ENCODE measurements at places on chromosomes 11 and 22. TPM values are rescaled to one million over a fixed set of nuclear protein-coding genes. Genes with fewer than 3 reads are reported as not detected.
A peak's percentile ranks its signal among the peaks of the same experiment; 100 is the strongest.

DNA sequence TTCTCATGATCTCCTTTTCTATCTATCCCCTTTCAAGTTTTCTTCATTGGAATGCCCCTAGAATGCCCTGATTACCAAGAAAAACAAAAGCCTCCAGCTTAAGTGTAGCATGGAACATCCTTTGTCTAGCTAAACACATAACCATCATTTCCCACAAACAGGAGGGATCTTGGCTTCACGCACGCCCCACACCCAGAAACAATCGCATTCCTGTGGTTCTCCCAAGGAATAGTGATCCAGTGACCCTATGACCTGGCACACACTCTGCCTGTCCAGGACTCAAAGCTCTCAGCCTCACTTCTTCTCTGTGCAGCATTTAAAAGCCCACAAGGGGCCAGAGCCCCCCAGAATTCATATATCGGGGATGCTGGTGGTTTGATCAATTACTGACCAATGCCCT lies 9.3 kb upstream of the POU2AF1 start:
- no peak for DNase-seq

DNA sequence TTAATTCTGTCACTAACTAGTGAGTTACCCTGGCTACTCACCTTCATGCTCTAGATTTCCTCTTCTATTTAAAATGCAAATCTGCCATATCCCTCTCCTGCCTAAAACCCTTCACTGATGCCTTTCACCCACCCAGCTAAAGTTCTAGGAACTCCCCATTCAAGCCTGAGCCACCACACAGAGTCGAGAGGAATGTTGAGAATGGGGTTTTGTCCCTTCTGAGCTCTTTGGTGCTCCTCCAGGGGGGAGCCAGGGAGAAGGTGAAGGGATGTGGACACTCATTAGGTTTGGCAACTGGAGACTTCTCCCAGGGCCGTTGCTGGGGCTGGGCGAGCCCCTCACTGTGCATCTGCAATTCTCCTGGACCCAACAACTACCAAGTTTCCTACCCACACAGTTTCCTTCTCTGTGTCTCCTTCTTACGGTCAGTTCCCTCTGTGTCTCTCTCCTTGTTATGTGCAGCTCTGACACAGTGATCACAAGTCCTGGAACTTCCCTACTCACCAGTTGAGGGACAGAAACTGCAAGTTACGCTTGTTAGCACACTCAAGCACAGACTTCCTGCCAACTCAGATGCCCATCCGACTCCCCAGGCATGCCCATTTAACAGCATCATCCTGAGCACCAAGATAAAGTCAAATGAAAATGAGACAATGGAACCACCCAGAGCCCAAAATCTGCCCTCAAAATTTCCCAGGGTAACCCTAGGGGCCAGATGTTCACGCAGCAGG lies 6.5 kb upstream of the IL10RA start:
- peak; percentile 74 for DNase-seq

DNA sequence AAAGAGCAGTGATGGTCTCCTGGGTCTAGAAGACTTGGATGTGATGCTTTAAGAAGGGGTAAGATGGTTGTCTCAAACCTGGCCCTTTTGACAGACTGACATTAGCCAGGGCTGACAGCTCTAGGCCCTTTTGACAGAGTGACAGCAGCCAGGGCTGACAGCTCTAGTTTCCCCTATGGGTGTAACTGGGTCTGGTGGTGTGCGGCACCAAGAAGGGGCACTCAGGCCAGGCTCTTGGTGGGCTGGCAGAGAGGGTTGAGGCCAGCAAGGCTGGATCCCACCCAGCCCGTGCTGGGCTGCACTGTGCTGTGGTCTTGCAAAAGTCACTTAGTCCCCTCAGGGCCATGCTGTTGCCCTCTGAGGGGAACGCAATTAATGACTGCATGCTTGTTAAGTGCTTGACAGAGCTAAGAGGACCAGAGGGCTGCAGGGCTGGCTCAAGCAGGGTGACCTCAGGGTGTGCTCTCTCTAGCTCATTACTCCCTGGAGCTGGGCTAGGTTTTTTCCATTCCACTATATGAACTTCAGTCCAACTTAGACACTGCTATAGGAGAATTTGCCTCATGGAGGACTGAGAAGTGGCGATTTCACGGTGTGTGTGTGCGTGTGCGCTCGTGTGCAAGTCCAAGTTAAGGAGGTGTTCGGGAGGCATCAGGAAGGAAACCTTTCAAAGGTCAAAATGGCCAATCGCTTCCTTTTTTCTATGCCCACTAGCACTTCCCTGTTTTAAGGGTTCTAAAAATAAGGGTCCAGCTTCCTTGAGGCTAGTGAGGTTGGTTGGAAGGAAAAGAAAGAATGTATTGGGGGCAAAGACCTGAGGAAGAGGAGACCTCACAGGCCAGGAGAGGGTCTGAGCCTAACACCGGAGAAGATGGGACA lies 4.4 kb downstream of the UBASH3B start:
- no peak for DNase-seq

- DNase-seq = no peak
Measured at GRCh38 chr11:12091956-12092558, 18.3 kb upstream of the MICAL2 start.

DNA sequence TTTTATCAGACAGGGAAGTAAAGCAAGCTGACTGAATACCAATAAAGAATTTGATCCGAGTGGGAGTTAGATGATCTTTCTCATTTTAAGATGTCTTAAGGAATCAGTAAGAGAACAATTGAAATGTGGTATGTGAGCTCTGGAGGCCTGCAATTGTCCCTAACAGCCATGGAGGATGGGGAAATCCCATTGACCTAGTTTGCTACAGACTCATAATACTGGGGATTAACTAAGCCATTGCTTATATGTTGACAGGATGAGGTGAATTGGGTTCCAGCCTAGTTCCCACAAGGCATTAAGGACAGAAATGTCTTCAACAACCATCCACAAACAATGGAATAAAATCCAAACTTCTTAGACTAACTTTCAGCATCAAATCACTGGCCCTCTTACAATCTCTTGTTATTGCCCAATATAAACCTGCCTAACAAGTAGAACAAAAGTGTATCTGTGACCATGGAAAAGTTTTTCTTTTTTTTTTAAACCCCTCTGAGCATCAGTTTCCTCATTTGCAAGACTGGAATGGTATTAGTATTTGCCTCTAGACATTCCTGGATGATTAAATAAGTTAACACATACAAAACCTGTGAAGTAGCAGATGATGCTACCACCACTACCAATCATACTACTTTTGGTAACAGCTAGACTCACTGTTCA lies 773.2 kb downstream of the DLG2 start:
- no peak for DNase-seq

DNA sequence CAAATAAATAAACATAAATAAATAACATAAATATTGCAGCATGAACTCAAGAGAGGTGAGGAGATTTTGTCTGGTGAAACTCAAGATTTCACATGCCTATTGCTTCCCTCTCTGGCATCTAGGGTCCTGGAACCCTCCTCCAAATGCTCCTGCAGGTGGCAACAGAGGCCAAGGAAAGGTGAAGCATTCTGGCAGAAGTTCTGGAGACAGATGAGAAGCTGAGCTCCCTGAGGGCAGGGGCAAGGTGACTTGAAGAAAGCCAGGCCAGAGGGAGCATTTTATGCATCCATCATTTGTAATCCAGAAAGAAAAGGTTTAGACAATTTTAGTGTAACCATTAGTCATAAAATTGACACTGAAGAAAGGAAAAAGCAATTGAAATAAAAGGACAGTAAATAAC lies 64.9 kb downstream of the ENDOD1 start:
- DNase-seq = peak; percentile 75

GRCh38 chr11:120694726-120695125 lies 183.2 kb downstream of the GRIK4 start:
- no peak for DNase-seq

DNA sequence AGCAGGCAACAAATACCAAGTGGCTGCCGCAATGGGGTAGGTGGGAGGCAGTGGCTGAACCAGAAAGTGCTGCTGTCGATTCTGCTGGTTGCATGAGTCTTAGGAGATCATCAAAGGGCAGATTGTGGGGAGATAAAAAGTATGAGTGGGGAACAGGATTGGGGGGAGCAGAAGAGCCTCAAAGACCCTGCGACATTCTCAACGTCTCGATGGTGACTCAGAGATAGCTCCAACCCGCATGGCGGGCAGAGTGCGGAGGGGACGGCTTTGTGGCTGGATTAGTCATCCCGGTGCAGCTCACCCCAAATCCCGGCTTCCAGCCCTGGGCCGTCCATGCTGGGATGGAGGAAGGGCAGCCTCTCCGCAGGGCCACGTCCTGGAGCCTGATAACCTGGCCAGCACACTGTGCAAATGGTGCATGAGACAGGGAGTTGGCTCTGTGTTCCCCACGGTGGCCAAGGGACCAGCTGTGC lies 11.6 kb upstream of the RTN4R start:
- no peak for DNase-seq

GRCh38 chr11:129374993-129375750 lies 476 bp upstream of the BARX2 start:
- no peak for DNase-seq

DNA sequence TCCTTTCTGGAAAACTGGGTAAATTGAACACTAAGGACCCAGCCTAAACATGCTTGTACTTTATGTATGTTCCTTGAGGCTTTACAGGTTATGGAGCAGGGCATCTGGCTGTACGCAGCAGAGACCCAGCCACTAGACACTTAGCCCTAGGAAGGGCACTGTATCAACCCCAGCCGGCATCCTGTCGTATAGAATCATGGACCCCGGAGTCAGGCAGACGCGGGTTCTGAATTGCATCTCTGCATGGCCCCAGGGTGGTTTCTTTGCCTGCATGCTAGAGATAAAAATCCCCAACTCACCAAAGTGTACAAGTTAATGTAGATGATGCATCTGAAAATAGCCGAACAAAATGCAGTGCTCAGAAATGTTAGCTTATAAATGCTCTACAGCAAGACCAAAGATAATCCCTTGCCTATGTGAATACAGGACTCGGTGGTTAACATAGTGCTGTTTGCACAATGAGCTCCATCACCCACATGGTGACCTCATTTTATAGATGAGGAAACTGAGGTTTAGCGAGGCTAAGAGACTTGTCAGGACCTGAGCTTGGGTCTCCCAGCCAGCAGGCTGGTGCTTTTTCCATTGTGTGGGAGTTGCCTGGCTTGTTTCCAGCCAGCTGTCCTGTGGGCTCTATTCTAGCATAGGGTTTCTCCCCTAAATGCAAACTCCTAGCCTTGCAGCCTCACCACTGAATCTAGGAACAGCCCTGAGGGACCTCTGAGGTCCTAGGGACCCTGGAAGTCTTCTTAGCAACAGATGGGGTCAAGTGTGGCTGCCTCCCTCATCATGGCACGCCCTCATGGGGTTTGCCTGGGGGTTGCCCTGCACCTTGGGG lies 7.3 kb downstream of the CD6 start:
- DNase-seq = no peak

DNA sequence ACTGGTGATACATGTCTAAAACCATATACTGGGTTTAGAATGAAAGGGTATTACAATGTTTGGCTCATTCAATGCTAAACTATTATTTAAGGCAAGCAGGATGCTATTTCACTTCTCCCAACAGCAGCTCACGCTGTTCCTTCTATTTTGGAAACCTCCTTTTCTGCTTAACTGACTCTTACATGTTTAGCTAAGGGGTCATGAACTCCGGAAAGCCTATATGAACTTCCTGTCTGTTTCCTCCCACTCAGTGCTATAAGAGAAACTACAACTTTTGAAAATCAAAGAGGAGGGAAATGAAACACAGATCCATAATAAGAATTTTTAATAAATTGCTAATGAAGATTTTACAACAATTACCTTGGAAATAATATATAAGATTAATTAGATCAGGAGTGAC lies 30.9 kb downstream of the SLC36A4 start:
- DNase-seq = no peak

- DNase-seq = no peak
Measured at GRCh38 chr11:14029440-14029839, 66.9 kb downstream of the SPON1 start.

DNA sequence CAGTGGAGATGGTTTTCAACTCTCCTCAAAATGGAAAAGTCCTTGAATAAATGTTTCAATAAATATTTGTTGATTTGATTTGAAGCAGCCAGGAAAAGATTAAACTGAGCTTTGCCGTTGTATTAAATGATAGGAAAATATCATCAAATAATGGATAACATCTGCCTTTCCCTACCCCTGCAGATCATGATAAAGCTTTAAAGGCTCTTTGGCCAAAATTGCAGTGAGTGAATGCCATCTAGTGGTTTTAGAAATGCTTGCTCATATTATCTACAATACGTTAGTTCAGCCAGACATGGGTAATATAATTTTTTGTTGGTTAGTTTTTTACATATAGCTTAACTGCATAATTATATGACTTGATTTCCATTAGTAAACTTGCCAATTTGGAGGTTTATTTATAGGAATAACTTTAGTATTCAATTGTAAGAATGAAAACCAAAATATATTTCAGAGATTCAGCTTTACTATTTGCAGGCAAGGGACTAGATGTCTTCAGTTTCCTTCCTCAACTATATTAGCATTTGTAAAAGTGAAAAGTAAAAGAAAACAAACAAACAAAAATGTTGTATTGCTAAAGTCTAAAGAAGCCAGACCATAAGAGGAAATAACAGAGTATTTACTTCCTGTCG lies 159.2 kb downstream of the MSANTD4 start:
- peak; percentile 52 for DNase-seq

GRCh38 chr11:57735619-57736298 lies 5.5 kb upstream of the SELENOH start:
- no peak for DNase-seq

- no peak for DNase-seq
Measured at GRCh38 chr11:110571081-110571720, 141.0 kb downstream of the ARHGAP20 start.

DNA sequence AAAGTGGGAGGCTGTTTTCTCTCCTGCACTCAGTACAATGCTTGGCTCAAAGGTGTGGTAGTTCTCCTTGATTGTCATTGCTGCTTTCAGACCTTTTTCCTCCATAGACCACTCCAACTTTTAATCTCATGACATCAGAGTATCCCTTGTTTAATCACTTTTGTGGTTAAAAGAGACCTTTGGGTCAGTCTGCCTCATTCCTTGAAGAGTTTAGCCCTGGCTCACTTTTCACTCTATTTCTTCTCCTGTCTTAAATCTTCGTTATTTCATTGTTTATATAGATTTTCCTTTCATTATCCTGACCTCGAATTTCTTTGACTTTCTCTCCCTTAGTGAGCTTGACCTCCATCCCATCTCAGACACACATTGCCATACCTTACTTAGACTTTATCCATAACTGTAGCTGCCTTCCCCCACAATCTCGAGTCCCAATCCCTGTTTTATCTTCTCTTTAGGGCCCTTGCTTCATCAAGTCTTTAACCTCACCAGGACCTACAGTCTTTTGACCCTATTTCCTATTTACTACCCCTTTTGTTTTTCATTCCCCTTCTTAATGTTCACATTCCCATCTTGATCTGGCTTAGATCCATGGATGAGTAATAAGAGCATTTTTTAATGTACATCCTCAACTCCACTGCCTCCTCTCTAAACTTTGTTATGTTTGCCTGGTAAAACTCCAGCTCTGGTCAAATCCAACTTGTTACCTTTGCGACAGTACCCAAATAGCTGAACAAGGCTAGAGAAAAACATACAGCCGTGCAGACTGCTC lies 9.5 kb downstream of the ATXN10 start:
- DNase-seq = no peak

GRCh38 chr22:45934168-45934564 lies 42.8 kb downstream of the WNT7B start:
- no peak for DNase-seq

GRCh38 chr11:8787372-8787771 lies 104.8 kb downstream of the RPL27A start:
- no peak for DNase-seq

- no peak for DNase-seq
Measured at GRCh38 chr11:125156346-125157117, 8.0 kb upstream of the PKNOX2 start.

OR8G5 gene
- total RNA-seq = not detected

RHOD gene
- not detected for total RNA-seq

TMEM86A gene
- total RNA-seq = 0.58 TPM

OR51I1 gene
- not detected for total RNA-seq

TMEM191C gene
- 4.5 TPM for total RNA-seq

LTBP3 gene
- total RNA-seq = 69.0 TPM

RGL4 gene
- 0.81 TPM for total RNA-seq

HEPN1 gene
- not detected for total RNA-seq
